ENCODE measurements at places on chromosomes 2 and 18.
A peak's percentile ranks its signal among the peaks of the same experiment; 100 is the strongest.

DNA sequence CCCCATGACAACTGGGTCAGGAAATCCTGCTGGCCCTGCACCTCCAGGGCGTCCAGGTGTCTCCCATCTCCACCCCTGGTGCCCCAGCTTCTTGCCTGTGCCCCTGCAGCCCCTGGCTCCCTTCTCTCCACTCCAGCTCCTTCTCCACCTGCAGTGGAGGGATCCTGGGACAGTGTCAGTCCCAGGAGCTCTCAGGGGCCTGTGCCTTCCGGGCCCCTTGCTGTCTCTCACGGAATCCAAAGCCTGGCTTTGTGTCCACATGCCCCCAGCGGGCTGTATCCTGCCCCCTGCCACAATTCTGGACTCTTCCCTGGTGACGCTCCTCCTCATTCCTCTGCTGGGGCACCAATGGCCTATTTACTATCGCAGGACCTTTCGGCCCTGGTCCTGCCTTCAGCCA lies 58.2 kb downstream of the MYT1L start:
- DNase-seq = no peak

- DNase-seq = no peak
These were observed 21.4 kb downstream of the AP1S3 start for GRCh38 chr2:223815884-223816570.

DNA sequence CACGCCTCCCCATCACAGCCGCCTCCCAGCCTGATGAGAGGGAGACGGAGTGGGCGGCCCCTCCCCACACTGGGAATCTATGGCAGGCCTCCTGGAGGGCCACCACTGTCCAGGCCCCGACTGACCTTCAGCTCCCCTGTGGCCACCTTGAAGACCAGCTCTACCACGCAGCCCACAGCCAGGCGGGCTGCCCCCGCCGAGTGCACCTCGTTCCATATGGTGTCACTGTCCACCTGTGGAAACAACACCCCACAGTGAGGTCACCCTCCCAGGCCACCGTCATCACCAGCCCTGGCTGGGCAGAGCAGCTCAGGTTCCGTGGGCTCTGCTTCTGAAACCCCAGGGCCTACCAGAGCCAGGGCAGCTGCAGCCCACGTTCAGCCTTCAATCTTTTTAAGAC lies 242.0 kb downstream of the TWIST2 start:
- no peak for DNase-seq

DNA sequence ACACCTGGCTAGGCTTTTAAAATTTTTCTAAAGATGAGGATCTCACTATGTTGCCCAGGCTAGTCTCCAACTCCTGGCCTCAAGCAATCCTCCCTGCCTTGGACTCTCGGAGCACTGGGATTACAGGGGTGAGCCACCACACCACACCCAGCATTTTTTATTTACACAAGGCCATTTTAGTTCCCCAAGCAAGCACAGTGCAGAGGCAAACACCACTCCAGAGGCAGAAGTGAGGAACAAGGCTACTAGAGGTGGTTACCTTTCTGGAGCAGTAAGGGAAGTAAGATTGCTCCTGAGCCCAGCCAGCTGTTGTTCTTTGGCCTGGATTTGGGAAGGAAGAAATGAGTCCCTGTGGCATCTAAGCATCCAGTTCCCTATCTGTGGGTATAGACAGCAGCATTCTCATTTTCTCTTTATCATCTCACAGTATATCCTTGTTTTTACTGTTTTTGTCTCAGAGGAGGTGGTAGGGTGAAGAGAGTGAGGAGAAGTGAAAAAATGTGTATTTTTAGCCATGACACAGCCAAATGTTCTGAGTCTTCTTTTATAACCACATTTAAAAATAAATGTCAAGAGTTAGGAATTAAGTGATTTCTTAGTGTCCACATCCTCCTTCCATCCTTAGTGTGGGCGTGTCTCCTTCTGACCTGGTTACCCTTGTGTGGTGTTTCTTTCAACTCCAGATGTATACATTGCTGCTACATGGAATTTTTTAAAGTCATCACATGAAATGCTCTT lies 10.5 kb upstream of the TTC39C start:
- no peak for DNase-seq

- DNase-seq = no peak
These were observed 146.5 kb downstream of the NCKAP5 start for GRCh38 chr2:133421516-133422324.

GRCh38 chr2:104849101-104849500 lies 4.8 kb upstream of the POU3F3 start:
- no peak for DNase-seq

DNA sequence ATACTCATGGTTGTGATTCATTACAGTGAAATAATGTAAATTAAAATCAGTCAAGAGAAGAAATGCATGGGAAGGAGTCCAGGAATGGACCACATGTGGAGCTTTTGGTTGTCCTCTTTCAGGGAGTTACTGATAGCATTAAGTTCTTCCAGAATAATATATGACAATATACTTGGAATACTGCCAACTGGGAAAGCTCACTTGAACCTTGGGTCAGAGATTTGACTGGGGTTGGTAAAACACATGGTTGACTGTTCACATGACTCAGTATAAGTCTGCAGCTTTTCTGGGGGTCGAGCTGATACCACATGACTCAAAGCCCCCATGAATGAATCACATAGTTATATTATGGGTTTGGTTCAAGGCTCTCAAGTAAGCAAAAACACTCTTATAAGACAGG lies 1109.0 kb upstream of the CHAC2 start:
- DNase-seq = no peak

DNA sequence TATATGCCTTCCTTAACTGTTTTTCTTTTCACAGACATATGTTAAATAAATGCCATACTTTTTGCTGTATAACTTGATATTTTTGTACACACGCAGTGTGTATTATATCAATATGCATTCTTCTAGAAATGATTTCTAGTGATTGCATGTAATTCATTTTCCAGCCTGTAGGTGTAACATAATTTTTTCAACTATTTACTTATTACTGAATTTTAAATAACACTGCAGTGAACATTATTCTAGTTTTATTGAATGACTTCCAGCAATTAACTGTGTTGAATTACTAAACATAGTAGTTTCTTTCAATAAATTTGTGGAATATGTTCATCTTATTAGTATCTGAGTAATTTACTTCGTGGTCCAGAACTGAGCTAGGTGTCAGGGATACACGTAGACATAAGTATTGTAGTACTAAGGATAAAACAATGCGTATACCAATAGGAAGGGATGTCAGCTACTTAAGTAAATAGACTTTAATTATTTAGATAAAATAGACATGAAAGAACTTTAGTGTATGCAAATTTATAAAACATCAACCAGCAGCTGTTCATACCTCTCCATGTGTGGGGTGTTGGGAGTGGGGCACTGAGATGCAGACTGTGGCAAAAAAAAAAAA lies 28.0 kb downstream of the TANC1 start:
- no peak for DNase-seq

DNA sequence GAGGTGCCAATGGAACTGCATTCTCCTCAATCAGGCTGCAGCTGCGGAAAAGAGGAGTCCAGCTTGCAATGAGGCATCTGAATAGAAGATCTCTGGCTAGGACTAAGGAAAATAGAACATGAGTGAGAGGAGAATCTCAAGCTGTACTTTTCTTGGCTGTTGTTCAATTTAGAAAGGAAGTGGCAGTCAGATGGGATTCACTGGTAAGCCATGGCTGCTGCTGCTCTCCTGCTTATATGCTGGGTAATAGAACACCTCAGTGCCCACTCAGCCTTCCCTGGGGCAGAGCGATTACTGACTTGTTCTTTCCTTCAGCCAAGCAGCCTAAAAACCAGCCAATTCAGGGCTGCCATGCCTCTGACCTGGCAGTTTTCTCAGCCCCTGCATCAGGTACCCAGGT lies 17.6 kb upstream of the CHST9 start:
- no peak for DNase-seq

DNA sequence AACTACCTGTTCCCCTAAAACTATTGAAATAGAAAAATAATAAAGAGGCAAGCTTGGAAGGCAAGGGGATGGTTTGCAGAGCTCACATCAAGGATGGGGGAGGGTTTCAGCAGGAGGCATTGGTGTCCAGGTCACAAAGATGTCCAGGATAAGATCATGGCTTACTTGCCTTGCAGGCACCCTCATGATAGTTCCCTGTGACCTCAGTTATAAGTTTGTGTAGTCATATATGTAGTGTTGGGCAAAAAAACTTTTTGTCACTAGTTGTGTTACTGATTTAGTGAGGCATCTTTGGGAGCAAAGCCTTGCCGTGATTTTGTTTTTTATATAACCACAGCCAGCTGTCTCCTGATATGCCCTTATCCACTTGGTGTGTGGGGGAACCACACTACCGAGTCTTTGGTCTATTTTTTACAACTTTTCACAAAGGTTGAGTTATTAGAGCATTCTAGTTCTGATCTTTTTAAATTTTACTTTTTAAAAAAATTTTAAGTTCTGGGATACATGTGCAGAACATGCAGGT lies 53.3 kb downstream of the IL1R2 start:
- DNase-seq = no peak

DNA sequence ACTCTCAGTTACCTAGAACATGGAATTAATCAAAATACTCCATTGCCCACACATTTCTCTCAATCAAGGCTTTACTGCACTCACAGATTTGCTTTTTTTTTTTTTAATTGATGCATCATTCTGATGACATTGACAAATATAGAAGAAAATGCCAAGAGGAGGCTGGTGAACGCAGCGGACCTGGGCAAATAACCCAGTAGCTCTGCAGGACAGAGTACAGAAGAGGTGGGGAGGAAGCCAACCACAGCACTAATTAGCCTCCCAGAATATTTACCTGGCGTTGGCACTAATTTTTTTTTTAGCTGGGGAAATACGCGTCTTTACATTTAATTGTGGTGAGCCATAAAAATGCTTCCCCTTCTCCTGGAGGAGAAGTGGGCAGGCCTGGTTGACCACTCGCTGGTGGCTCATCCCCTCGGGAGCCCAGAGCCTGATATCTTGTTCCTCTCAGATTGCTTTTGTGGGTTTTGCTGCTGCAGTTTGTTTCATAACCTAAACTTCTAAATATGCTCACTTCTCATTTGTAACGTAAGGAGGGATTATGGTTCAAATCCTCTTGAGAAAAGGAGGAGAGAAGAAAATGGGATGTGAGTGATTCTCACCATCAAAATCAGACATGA lies 165.8 kb upstream of the EPB41L3 start:
- DNase-seq = no peak

GRCh38 chr2:30897539-30897938 lies 90.3 kb upstream of the CAPN13 start:
- DNase-seq = no peak

DNA sequence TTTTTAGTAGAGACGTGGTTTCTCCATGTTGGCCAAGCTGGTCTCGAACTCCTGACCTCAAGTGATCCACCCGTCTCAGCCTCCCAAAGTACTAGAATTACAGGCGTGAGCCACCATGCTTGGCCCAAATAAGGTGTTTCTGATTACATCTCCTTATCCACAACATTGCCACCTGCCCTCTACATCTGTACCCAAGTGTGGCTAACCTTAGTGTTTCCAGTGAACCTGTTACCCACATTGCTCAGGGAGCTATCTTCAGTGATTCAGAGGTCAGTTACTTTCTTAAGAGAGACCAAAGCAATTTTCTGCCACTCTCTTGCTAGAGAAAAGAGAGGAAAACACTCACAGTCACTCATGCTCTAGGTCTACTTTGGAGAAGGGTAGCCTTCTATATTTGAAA lies 115.0 kb upstream of the SLC39A10 start:
- DNase-seq = no peak

- no peak for DNase-seq
These were observed 84.2 kb upstream of the GPC1 start for GRCh38 chr2:240351088-240351741.

DNA sequence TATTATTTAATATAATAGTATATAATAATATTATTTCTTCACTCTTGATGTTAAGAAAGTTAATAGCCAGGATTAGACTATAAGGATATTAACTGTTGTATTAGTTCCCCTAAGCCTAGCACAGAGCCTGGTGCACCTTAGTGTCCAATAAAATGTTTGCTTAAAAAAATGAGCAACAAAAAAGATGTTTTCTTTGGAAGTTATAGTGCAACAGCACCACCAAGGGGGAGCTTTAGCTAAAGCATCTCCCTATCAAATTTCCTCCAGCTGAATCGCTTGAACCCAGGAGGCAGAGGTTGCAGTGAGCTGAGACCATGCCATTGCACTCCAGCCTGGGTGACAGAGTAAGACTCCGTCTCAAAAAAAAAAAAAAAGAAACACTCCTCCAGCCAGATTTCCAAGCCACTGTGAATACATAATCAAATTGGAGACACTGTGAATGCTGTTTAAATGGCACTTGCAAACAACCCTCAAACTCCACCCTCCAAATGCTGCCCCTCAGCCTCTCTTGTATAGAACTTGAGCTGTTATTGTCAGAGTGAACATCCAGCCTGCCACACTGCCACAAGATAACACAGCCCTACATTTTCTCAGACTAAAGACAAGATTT lies 221.9 kb downstream of the DYM start:
- DNase-seq = no peak

GRCh38 chr2:124065636-124066035 lies 40.5 kb downstream of the CNTNAP5 start:
- DNase-seq = no peak

- no peak for DNase-seq
These were observed 10.5 kb upstream of the LYPD1 start for GRCh38 chr2:132680544-132680943.

DNA sequence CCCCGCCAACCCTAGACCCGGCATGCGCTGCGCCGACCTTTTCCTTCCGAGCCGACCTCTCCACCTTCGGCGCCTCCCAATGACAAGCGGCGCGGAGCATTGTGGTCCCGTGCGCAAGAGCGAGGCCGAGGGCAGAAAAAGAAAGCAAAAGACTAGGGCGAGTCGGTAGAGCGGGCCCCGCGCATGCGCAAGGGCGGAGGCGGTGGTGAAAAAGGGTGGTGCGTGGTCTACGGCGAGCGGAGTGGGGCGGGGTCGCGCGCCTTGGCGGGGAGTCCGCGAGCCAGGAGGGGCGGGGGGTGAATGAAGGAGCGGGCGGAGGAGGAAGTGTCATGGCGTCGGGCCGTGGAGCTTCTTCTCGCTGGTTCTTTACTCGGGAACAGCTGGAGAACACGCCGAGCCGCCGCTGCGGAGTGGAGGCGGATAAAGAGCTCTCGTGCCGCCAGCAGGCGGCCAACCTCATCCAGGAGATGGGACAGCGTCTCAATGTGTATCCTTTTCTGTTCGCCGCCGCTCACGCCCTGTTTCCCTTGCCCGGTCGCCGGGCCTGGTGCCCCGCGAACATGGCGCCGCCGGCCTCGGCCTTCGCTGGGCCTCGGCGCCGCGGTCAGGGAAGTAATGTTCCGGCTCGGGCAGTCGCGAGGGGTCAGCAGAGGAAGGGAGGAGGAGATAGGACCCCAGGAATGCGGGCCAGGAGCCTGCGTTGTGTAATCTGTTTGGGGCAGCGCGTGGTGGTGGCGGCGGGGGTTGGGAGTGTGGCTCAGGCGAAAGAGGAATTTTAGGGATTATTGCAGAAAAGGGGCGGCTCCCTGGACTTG lies at the start of gene CCNT2:
Gene CCNT2 (plus strand): TSS at position 297 of the 815 bp plus-strand sequence. CDS start 33 bp downstream, at position 330.
- peak; percentile 100 for DNase-seq

Data from stimulated activated CD4-positive, alpha-beta T cell treated with anti-CD3 and anti-CD28 coated beads, Interleukin-4, amount 100 ng/mL, for 1 hour (primary cell).